Activated CD4-positive, alpha-beta memory T cell treated with anti-CD3 and anti-CD28 coated beads for 36 hours (primary cell): ENCODE measurements at places on chromosomes 6 and 20. TPM values are rescaled to one million over a fixed set of nuclear protein-coding genes. Genes with fewer than 3 reads are reported as not detected.

- H3K4me3 ChIP-seq, result no peak overlapping the region
- no peak for DNase-seq
- no peaks in the 10 kb centered on the region for H3K27me3 ChIP-seq
- no peak overlapping the region for H3K27ac ChIP-seq
Observed at GRCh38 chr6:147691446-147691845, 183.0 kb downstream of the SAMD5 start.

- H3K4me3 ChIP-seq, result no peak overlapping the region
- H3K4me1 ChIP-seq, result peaks cover 2% of the 10 kb centered on the region
- H3K27ac ChIP-seq, result no peak overlapping the region
- peaks cover 3% of the 10 kb centered on the region for H3K27me3 ChIP-seq
Observed at GRCh38 chr6:159217595-159218275, 48.5 kb downstream of the FNDC1 start.

DNA sequence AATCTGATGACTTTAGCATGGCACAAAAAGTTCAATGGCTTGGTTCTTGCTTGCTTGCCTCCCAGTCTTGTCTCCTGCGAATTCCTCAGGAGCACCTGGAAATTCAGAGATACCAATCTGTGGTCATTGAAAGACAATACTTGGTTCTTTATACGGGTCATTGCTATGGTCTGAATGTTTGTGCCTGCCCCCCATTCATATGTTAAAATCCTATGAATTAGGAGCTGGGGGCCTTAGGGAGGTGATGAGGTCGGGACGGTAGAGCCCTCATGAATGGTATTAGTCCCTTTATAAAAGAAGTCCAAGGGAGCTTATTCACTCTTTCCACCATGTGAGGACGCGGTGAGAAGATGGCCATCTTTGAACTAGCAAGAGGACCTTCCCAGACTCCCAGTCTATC is 721.8 kb downstream of the UTRN start:
- no peak for DNase-seq
- H3K27ac ChIP-seq, result no peak overlapping the region
- no peaks in the 10 kb centered on the region for H3K4me1 ChIP-seq
- no peak overlapping the region for H3K4me3 ChIP-seq
- no peaks in the 10 kb centered on the region for H3K36me3 ChIP-seq
- peaks cover 13% of the 10 kb centered on the region for H3K27me3 ChIP-seq

DNA sequence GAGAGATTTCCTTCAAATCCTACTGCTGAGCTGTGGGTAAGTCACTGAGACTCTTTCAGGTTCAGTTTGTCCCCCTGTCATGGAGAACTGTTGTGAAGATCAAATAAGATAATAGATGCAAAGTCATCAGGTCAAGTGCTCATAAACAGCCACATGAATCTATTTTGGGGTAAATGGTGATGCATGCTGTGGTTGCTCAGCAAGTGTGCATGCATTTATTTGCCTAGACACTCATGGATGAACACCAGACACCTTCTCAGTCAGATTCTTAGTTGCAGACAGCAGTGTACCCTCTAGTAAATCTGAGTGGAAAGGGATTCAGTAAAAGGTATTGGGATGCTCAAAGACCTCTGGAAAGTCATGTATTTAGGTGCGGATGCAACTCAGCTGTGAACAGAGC is 168.0 kb upstream of the FOXA2 start:
- no peaks in the 10 kb centered on the region for H3K27me3 ChIP-seq
- no peaks in the 10 kb centered on the region for H3K36me3 ChIP-seq
- no peak overlapping the region for H3K4me3 ChIP-seq
- H3K4me1 ChIP-seq, result no peaks in the 10 kb centered on the region

DNA sequence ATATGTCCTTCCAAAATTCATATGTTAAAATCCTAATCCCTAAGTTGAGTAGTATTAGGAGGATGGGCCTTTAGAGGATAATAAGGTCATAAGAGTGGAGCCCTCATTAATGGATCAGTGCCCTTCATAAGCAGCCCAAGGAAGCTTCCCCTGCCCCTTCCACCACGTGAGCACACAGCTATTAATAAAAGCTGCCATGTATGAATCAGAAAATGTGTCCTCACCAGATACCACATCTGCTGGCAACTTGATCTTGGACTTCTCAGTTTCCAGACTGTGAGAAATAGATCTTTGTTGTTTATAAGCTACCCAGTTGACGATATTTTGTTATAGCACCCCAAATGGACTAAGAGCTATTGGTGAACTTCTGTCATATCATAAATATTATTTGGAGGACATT is 207.7 kb upstream of the HDDC2 start:
- no peaks in the 10 kb centered on the region for H3K4me1 ChIP-seq
- H3K4me3 ChIP-seq, result no peak overlapping the region
- no peaks in the 10 kb centered on the region for H3K36me3 ChIP-seq
- no peak overlapping the region for H3K27ac ChIP-seq
- DNase-seq, result no peak

Gene NFATC2
- total RNA-seq, result 35.8 TPM

- DNase-seq, result no peak
- no peak overlapping the region for H3K27ac ChIP-seq
- H3K4me1 ChIP-seq, result no peaks in the 10 kb centered on the region
- H3K36me3 ChIP-seq, result peaks cover 15% of the 10 kb centered on the region
- H3K27me3 ChIP-seq, result no peaks in the 10 kb centered on the region
Observed at GRCh38 chr6:157393669-157394327, 12.8 kb downstream of the ZDHHC14 start.

GRCh38 chr20:19603376-19603750 is 154.7 kb upstream of the RIN2 start:
- no peak overlapping the region for H3K4me3 ChIP-seq
- no peaks in the 10 kb centered on the region for H3K27me3 ChIP-seq
- no peaks in the 10 kb centered on the region for H3K36me3 ChIP-seq
- DNase-seq, result no peak
- no peak overlapping the region for H3K27ac ChIP-seq

Gene KCNG1
- total RNA-seq, result 2.1 TPM
